ENCODE measurements at places on chromosomes 5 and 9. TPM values are rescaled to one million over a fixed set of nuclear protein-coding genes. Genes with fewer than 3 reads are reported as not detected.
A peak's percentile ranks its signal among the peaks of the same experiment; 100 is the strongest.

- DNase-seq, result peak; percentile 10
These were observed 99.3 kb upstream of the NIPBL start for GRCh38 chr5:36777105-36777757.

DNA sequence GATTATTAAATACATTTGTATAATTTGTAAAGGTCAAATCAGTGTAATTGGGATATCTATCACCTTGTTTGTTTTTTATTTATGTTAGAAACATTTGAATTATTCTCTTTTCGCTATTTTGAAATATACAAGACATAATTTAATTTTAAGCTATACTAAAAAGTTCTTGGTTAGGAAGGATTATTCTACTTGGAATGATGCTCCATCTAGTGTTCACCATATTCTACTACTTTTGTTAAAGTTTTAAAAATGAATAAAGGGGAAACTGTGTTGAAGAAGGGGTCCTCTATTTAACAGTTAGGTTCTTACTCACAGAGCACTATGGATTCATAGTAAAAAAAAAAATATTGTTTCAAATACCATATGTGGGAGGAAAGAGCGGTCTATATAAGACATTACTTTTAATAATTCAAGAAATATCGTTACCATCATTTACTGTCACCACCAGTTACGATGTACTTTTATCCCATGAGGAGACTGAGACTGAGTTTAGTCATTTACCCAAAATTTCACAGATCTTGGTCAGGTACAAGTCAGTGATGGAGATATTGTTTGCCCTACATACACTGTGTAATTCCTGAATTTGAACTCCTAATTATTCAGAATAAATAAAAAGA lies 6.3 kb upstream of the STOM start:
- no peak for DNase-seq

DNA sequence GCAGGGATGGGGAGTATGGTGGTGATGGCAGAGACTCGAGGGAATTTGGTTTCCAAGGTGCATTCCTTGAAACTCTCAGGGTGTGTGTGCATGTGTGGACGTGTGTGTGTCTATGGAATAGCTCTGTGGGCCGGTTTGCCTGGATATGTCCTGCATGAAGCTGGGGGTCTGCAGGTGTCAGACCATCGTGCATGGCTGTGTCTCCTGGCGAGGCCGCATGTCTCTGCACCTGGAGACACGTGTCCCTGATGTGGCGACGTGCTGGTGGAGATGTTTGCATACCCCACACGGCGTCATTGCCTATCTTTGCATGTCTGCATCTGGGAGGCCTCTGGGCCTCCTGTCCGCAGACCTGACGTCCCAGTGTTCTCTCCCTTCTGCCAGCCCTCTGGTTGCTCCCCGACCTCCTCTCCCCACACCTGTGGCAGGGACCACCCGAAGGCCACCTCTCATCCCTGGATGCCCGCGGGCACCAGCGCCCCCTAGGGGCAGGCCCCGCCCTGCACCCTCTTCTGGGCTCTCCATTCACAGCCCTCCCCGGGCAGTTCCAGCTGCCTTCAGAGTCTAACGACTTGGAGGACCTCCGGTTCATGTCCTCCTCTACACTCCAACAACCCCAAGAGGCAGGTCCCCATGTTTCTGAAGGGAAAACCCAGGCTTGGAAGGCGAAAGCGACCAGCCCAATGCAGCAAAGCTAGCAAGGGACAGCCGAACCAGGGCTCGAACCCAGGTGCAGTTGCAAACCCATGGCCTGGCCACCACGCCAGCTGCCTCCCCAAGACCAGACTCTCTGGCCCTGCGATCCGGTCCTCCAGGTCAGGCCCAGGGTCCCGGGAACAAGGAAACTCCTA lies 88.6 kb downstream of the LMX1B start:
- peak; percentile 48 for DNase-seq

DNA sequence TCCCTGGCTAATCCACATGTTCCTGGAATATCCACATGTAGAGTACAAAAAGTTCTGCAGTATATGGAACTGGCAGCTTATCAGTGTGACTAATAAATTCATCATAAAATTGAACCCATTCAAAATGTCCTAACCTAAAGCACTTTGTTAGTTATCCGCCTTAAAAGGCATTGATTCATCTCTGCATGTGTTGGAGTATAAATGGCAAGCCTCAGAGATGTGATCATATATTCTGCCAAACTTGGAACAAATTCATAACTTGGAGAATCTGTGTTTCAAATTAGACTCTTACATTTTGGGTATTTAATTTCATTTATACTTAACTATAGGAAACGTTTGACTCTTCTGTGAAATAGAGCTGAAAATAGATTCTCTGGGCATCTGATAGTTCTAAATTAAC lies 25.2 kb upstream of the NREP start:
- peak; percentile 15 for DNase-seq

DNA sequence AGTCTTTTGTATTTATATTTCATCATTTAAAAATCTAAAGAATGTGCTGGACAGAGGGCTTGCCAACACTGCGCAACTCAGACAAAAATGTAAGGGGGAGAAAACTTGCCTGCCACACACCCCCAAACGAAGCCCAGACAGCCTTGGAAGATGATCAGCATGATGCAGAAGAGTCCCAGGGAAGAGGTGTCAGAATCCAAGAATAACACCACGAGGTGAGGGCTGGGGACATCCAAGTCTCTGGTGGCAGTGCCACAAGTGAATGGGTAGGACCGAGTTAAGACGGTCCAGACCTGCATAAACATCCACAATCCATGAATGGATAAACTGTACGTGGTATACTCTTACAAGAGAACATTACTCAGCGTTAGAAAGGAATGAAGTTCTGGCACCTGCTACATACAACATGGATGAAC lies 10.4 kb downstream of the EPB41L4B start:
- no peak for DNase-seq

GRCh38 chr9:128919402-128920089 lies 1.2 kb upstream of the PHYHD1 start:
- DNase-seq, result no peak

- DNase-seq, result no peak
These were observed 43.1 kb downstream of the ZNF366 start for GRCh38 chr5:72464071-72464470.

GRCh38 chr9:34291023-34291422 lies 38.0 kb downstream of the KIF24 start:
- no peak for DNase-seq

Gene TAF1L
- total RNA-seq, result 0.03 TPM

Gene ZNF883
- 6.5 TPM for total RNA-seq
